ENCODE measurements at places on chromosomes 2 and 18. TPM values are rescaled to one million over a fixed set of nuclear protein-coding genes. Genes with fewer than 3 reads are reported as not detected.

DNA sequence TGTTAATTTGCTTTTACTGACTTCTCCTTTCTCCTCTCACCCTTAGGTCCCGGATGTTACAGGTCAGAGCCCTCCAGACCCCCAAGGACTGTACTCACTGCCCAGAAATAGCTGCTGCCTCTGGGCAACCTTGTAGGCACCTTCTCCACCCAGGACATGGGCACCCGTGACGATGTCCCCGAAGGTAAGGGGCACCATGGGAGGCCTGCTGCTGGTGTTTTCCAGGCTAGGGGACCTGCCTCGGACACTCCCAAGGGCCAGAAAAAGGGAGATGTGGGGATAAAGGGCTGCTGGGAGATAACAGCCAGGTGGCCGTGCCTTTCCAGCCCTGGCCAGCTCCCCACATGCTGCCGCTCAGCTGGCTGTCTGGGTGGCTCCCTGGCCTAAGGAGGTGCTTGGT is 13.6 kb downstream of the TOGARAM2 start:
- H3K27me3 ChIP-seq: no peaks in the 10 kb centered on the region
- H3K4me3 ChIP-seq: no peak overlapping the region
- H3K36me3 ChIP-seq: no peaks in the 10 kb centered on the region
- H3K27ac ChIP-seq: no peak overlapping the region

- no peak for DNase-seq
- H3K27me3 ChIP-seq: no peaks in the 10 kb centered on the region
- no peak overlapping the region for H3K27ac ChIP-seq
- H3K4me1 ChIP-seq: peaks cover 25% of the 10 kb centered on the region
Observed at GRCh38 chr2:171939058-171939742, 16.9 kb downstream of the HAT1 start.

DNA sequence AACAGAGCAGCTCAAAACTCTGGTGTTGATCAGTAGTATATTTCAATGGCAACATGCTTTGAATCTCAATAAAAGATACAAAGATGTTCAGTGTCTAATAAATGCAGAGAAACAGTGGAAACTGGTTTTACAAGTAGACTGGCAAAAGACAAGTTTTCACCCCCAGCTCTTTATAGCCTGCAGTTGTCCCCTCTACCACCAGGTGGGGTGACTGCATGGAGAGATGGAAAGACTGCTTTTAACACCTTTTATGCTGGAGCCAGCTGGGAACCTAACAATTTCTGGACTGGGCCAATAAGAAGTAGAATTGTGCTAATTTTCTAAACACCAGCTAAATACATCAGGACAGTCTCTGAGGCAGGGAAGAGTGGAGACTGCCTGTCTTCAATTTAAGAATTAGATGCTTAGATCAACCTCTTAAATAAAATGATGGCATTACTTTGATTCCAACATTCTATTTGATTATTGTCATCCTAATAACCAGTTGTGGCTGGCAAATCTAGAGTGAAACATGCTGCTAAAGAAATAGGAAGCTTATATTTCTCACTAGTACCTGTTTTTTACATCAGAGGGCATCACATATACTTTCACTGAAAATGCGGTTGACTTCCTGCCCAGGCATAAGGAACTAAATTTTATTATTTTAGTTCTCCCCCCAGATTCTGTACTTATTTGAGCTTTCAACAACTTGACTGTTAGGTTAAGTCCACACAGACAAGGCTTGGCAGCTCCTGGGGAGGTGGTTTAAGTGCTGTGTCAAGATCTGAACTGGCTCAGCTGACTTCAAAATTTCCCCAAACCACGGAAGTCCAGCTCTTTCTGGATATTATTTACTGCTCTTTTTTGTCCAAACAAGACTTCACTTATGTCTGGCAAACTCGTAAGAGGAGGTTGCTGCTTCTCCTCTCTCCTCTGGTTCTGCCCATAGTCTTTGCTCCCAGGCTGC is 140.5 kb downstream of the TPGS2 start:
- peaks cover 2% of the 10 kb centered on the region for H3K36me3 ChIP-seq
- peak; percentile 43 for DNase-seq
- peaks cover 13% of the 10 kb centered on the region for H3K27me3 ChIP-seq
- H3K4me3 ChIP-seq: no peak overlapping the region

DNA sequence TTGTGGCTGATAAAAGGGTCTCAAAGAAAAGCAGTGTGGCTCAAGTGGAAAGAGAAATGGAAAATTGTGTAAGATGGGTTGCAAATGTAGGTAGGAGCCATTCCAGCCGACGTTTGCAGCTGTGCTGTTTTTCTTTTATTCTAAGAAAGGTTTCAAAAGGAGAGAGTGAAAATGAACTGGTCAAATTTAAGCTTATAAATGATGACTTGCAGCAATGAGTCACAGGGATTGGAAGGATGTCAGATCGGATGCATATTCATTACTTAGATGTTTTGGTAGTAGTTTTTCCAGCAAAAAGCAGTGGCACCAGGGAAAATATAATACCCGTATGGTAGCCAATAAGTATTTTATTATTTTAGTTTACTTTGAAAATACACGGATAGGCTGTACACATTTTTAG is 79.1 kb downstream of the LRRTM4 start:
- no peaks in the 10 kb centered on the region for H3K4me1 ChIP-seq
- H3K27ac ChIP-seq: no peak overlapping the region
- H3K27me3 ChIP-seq: no peaks in the 10 kb centered on the region
- no peaks in the 10 kb centered on the region for H3K36me3 ChIP-seq
- DNase-seq: no peak
- H3K4me3 ChIP-seq: no peak overlapping the region

DNA sequence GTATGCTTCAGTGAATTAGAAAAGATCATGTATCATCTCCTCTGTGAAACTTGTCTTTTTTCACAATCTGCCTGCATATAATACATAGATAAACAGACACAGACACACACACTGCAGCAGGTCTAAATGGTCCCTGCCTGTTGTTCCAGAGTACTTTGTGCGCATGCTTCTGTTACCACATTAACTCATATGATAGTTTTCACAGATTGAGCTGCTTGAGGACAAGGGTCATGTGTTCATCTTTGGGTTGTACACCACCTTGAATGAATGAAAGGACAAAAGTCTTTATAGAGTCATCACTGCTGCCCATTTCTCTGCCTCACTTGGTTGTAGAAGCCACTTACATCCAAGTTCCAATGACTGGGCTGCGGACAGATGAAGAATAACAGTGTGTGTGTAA is 72.7 kb upstream of the GLS start:
- H3K27ac ChIP-seq: no peak overlapping the region
- no peaks in the 10 kb centered on the region for H3K27me3 ChIP-seq
- DNase-seq: no peak
- H3K36me3 ChIP-seq: no peaks in the 10 kb centered on the region
- H3K4me1 ChIP-seq: peaks cover 36% of the 10 kb centered on the region

GRCh38 chr2:79729532-79729931 is 216.7 kb downstream of the CTNNA2 start:
- H3K27me3 ChIP-seq: no peaks in the 10 kb centered on the region
- no peak for DNase-seq
- no peak overlapping the region for H3K4me3 ChIP-seq
- no peaks in the 10 kb centered on the region for H3K4me1 ChIP-seq

DNA sequence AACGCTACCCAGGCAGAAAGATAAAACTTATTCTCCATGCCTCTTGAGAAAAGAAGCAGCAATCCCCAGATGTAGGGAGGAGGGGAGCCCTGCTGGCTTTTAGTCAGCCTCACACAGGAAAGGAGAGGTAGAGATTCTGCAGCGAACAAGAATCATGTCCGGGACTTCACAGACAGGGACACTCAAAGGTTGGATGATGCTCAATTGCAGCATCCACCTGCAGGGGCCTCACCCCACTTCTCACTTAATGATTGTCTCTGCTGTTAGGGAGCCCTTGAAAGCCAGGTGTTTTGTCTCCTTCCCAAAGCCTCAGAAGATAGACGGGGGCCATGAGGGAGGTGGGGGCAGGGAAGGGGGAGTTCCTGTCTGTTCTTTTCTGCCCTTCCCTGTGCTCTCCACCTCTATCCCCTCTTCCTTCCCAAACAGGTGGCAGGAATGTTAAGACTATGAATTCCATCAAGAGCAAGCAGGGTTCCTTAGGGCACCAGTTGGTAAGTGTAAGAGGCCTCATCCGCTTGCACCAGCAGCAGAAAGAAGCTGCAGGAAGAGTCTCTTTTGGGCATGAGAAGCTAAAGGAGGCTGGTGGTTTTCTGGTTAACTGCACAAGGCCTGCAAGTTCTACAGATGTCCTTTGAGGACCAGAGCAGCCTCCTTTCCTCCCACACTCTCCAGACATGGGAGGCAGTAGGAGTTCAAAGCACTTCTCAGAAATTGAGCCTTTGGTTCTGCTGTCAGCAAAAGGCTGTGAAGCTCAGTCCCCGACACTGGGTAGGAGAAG is 154.7 kb upstream of the TNP1 start:
- peaks cover 2% of the 10 kb centered on the region for H3K36me3 ChIP-seq
- no peak for DNase-seq
- H3K27me3 ChIP-seq: peaks cover 47% of the 10 kb centered on the region
- H3K4me1 ChIP-seq: peaks cover 12% of the 10 kb centered on the region
- H3K4me3 ChIP-seq: no peak overlapping the region

GRCh38 chr18:10258836-10259474 is 195.5 kb upstream of the APCDD1 start:
- H3K27me3 ChIP-seq: no peaks in the 10 kb centered on the region
- no peak for DNase-seq
- H3K4me1 ChIP-seq: no peaks in the 10 kb centered on the region
- no peak overlapping the region for H3K27ac ChIP-seq

DNA sequence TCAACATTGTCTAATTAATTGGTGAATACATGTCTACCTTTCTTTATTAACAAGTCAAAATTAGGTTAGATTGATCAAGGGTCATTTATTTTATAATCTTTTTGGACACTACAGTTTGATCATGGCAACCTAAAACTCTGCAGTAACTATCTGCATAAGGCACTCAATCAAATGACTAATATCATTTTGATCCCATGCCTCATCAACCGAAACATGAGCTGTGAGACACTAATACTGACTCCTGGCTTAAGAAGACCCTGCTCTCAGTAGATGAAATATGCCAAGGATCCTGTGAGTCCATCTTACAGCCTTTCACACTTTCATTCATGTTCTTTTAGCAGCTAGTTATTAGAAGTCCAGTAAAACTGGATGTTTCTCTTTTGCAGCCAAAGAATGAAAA is 169.4 kb upstream of the CAVIN2 start:
- no peaks in the 10 kb centered on the region for H3K4me1 ChIP-seq
- no peak for DNase-seq
- no peaks in the 10 kb centered on the region for H3K36me3 ChIP-seq

DNA sequence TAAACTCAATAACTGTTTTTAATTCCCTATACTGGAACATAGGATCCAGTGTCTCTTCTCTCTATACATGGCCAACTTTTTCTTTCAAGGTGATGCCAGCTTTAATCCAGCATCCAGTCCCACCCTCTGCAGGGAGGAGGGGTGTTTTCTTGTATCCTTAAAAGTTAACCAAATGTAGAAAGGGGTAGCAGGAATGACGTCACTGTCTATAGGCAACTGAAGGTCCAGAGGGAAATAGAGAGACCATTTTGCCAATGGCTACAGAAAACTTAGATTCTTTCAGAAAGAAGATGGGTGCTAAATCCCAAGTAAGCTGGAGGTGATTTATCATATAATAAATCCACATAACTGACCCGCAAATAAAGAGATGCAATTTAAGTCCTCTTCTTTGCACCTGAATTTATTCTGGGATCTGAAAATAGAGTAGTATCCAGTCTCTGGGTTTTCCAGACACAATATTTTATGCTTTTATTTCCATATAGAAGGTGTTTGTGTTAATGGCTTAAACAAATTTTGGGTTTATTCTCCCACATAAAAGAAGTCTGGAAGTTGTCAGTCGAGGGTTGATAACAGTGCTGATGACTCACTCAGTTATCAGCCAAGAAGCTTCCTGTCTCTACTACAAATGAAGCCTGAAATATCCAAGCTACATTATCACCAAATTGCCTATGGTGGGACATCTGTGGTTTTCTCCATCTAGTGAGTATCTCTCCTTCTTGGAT is 5.7 kb upstream of the DNER start:
- peaks cover 24% of the 10 kb centered on the region for H3K27me3 ChIP-seq
- no peak for DNase-seq
- H3K4me3 ChIP-seq: no peak overlapping the region
- H3K4me1 ChIP-seq: no peaks in the 10 kb centered on the region
- no peaks in the 10 kb centered on the region for H3K36me3 ChIP-seq

DNA sequence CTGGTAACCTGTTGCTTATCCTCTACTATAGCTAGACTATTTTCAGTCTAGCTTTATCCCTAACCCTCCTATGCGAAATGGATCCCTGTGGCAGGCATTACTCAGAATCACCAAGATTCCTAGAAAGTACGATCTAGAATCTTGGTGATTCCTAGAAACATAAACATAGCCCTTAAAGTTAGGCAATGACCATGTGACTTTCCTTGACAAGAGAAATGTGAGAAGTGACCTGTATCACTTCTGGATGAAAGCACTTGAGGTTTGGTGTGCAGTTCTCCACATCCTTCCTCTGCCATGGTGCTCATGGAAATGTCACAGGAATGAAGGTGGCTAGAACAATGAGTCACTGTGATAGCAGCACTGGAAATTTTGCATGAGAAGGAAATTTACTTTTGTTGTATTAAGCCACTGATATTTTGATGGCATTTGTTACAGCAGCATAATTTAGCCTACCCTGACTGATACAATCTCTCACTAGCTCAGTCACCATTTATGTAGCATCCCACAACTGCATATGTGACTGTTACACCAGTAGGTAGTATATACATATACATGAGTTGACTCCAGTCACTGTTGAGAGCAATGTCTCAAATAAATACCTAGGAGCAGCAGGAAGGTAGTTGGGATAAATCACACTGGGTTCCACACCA is 68.3 kb upstream of the MAPRE2 start:
- H3K4me3 ChIP-seq: no peak overlapping the region
- peaks cover 31% of the 10 kb centered on the region for H3K27me3 ChIP-seq
- peaks cover 2% of the 10 kb centered on the region for H3K36me3 ChIP-seq
- H3K4me1 ChIP-seq: peaks cover 9% of the 10 kb centered on the region
- H3K27ac ChIP-seq: no peak overlapping the region

DNA sequence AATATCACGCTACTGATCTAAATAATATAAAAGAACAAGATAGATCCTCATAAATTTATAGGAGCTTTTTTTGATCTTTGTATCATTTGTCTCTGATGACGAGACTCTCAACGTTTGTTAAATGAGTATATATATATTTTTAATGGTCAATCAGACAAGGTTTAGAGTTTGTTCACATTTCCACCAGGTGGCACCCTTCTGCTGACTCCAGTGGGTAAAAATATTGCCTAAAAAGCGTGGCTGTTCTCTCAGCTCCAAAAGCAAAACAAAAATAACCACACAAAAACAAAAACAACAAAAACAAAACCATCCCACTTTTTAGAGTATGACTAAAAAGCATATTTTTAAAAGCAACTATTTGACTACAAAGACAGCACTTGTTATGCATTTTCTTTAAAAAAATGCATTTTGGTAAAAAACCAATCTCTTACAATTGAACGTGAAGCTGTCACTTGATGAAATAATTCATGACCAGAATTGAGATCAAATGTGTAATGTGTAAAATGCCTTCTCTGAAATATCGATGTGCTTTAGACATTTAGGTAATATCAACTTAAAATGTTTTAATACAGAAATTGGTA is 723.2 kb downstream of the DPP10 start:
- no peak overlapping the region for H3K4me3 ChIP-seq
- no peak for DNase-seq
- no peak overlapping the region for H3K27ac ChIP-seq
- peaks cover 20% of the 10 kb centered on the region for H3K27me3 ChIP-seq
- H3K4me1 ChIP-seq: peaks cover 4% of the 10 kb centered on the region

The NOL4 gene
- total RNA-seq: not detected

The RFTN2 gene
- not detected for total RNA-seq

The SERPINB13 gene
- not detected for total RNA-seq

The NEB gene
- total RNA-seq: 1.1 TPM

The BCL11A gene
- 1.2 TPM for total RNA-seq

The HOXD4 gene
- not detected for total RNA-seq

Data from activated T-cell treated with anti-CD3 and anti-CD28 coated beads, Interleukin-2, amount 50 U/mL, for 72 hours (primary cell).